ENCODE measurements at places on chromosomes 7 and 10.

GRCh38 chr7:139362302-139362701 is 2.6 kb downstream of the LUC7L2 start:
- no peak for DNase-seq

DNA sequence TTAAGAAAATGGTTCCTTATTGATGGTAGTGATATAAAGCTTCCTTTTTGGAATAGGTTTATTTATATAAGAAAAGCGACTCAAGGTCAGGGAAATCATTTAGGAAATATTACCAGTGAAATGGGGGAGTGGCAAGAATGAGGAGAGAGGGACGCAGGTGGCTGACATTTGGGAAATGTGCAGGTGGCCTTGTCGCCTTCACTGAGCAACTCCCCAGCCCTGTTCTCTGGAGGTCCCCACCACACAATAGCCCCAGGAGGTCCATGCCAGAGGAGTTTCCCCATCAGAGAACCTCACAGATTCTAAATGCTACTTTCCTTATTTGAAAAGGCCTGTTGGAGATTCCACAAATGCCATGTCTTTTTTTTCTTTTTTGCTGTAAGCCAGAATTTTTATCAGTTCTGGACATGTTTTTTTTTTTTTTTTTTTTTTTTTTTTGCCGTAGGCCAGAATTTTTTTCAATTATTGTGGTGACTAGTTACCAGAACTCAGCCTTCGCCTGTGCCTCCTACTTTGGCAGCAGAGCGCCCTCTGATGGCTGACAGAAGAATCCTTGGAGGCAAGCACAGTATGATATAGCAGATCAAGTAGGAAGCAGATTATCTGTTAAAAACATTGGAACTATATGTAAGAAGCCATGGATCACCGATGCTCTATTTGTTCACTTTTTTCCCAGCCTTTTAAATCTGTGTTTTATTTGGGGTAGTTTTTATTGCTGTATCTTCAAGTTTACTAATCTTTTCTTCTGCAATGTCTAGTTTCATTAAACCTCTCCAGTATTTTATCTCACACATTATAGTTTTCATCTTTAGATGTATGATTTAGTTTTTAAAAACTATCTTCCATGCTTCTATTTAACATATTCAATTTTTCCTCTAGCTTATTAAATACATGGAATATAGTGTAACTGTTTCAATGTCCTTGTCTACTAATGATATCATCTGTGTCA is 18.6 kb downstream of the OPALIN start:
- DNase-seq: no peak

DNA sequence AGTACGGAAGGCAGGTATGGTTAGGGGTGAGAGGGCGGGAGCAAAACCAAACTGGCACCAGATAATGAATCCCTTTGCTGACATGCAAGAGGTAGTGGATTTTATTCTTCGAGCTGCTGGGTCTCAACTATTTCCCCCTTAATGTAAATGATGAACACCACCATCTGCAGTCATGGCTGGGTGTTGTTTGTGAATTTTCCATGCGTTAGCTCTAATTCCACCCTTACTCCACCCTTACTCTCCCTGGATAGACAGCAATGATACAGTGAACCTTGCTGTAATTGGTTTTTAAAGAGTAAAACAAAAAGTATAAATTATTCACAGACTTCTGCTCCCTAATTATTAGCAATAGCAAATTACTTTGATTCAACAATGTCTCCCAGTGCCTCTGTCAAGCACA is 74.5 kb upstream of the PDE1C start:
- DNase-seq: no peak

DNA sequence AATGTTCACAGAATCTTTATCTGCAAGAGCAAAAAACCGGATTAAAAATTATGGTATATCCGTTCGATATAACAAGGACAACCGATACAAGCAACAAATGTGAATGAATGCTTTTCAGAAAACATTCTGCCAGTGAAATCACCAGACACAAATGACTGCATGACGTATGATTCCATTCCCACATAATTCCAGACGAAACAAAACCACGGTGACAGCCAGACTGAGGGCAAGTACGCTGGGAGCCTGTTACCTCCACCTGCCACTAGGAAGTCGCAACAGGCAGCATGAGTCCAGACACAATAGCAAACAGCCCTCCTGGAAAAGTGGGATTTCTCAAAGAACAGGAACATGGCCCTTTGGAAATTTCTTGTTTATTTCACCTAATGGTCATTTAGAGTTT is 41.7 kb downstream of the MAD1L1 start:
- DNase-seq: no peak

- no peak for DNase-seq
Measured at GRCh38 chr10:19169684-19170083, 121.1 kb downstream of the MALRD1 start.

- no peak for DNase-seq
Measured at GRCh38 chr10:71970869-71971268, 6.7 kb downstream of the CHST3 start.

- no peak for DNase-seq
Measured at GRCh38 chr7:136142583-136142982, 165.4 kb upstream of the MTPN start.

GRCh38 chr7:18086165-18087025 is 58.7 kb upstream of the PRPS1L1 start:
- peak; percentile 65 for DNase-seq
